Aorta (tissue), 5 donors: ENCODE measurements at places on chromosomes 16 and 17. TPM values are rescaled to one million over a fixed set of nuclear protein-coding genes. Genes with fewer than 3 reads are reported as not detected.

KRT12 gene
- not detected for total RNA-seq

DNA sequence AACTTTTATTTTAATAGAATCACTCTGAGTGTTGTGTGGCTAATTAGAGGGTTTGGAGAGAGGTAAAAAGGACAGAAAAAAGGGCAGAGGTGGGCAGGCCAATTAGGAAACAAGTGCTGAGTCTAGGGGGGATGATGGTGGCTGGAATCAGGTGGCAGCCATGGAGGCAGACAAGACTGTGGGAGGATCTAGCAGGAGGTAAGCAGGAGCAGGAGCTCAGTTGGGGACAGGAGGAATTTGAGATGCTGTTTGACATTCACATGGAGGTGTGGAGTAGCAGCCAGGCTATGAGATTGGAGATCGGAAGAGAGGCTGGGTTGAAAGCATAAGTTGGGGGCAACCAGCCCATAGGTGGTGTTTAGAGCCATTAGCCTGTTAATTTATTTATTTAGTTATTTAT is 3.7 kb upstream of the MT4 start:
- no peak for DNase-seq

DNA sequence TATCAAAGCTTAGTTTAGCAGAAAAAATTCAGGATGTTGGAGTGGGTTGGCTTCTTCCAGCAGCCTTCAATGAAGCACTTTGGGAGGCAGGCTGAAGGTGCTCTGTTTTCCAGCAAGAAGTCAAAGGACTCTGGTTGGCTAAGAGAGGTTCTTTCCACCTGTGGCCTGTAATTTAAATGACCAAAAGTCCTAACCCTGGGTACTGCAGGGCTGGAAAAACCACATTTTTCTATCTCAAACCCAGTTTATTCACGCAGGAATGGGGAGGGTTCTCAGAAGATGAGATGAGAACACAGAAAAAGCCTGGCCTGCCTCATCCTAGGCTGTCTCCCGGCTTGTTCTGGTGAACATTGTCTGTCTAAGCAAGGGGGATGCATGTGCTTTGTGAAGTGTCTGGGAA is 68.6 kb upstream of the ZFHX3 start:
- DNase-seq, result no peak

DNA sequence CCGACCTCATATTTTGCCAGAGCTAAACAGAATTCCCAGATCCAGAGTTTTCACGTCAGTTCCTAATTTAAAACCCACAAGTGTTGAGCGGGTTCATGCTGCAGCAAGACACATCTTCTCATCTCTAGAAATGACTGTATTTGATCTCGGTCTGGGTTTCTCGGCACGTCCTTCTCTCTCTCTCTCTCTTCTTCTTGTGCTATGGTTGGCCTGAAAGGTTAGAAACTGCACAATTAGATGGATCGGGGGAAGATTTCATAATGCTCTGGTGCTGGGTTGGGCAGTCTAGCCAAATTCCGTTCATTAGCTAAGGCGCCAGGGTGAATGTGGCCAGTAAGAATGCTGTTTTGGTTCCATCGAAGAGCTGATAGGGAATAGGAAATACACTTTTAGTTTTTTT is 158.9 kb upstream of the NOG start:
- no peak for DNase-seq

DNA sequence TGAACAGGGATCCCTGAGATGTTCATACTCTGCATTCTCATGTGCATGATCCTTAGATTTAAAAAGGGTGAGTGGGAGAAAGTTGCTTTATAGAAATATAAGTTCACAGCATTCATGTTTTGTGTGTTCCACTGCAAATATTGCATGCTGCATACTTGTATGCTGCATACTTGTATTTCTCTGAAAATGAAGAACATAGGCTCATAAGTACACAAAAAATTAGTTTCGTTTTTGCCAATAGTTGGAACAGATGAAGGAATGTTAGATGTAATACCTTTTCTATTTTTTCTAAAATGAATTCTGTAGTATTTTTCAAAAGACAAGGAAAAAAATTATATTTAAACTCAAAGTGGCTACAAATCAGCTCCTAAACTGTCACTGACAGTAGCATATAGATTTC is 79.0 kb downstream of the NFAT5 start:
- no peak for DNase-seq

DNA sequence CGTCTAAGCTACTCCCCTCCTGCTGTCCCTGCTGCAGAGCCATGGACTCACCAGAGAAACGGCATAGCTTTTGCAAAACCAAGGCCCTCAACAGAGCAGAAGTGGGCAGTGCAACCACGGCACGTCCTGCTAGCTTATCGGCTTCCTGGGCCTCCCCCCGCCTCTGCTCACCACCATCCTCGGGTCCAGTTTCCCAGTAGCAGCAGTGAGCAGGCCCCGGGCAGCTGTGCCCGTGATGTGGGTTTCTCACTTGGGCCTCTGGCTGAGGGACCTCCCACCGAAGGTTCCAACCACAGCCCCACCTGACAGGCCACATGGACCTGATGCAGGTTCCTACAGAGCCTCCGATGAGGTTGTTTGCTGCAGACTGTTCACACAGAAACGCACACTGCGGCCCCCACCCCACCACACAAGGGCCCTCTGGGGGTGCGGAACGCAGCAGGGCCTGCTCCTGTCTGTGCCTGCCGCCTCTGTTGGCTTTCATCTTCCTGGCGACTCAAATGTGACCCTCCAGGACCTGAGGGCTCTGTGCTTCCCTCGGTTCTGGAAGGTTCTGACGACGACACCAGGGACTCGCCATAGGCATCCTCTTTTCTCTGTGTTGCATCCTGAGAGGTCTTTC is 24.8 kb downstream of the PDIA2 start:
- no peak for DNase-seq
